Sciatic nerve (tissue), 2 donors: ENCODE measurements at places on chromosomes 16 and 17. TPM values are rescaled to one million over a fixed set of nuclear protein-coding genes. Genes with fewer than 3 reads are reported as not detected.

DNA sequence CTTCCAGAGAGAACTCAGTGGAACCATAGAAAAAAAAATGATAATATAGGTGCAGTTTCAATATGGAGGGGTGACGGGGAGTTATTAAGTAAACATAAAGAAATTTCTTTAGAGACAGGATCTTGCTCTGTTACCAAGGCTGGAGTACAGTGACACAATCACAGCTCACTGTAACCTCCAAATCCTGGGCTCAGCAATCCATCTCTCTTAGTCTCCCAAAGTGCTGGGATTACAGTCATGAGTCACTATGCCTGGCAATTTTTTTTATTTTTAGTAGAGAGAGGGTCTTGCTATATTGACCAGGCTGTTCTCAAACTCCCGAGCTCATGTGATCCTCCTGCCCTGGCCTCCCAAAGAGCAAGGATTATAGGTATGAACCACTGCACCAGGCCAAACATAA, 48.8 kb downstream of the NLRC5 start:
- DNase-seq, result no peak

DNA sequence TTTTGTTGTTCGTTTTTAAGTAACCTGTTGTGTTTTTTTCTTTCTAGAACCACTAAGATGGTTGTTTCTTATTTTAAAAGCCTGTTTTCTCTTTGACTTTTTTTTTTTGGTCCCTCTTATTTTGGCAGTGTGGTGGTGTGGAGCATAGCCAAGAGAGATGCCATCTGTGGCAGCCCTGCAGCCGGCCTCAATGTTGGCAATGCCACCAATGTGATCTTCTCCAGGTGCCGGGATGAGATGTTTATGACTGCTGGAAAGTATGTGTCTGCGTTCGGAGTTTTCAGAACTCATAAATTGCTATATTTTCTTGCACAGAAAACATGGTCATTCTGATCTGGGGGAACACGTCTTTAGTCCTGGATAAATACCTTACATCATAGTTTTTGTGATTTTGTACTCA, 17.6 kb downstream of the CFAP52 start:
- DNase-seq, result no peak

DNA sequence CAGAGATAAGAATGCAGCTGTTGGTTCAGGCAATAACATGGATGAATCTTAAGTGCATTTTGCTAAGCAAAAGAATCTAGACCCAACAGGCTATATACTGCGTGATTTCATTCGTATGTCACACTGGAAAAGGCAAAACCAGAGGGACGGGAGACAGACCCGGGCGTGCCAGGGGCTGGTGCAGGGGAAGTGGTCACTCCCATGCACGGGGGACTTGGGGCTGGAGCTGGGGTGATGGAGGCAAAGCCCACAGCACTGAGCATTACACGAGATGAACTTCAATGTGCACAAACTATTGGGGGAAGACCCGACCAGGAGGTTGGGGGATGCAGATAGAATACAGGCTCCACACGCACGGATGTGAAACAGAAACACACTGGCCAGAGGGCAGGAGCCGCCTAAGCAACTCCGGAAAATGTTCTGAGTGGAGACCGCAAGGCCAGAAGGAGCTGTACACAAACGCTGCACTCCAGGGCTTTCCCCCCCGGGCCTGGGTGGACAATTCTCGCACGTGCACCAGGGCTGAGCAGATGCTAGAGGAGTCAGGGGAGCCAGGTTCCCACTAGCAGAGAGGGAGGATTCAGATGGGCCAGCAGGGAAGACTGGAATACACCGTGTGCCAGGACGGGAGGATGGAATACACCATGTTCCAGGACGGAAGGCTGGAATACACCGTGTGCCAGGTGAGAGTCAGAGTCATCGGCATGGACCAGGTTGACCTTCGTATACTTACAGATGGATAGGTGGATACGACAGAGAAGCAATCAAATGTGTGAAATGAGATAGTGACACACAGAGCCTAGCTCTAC, 11.3 kb downstream of the LMF1 start:
- no peak for DNase-seq

GRCh38 chr17:7019367-7019766, 3.5 kb upstream of the BCL6B start:
- DNase-seq, result no peak

- no peak for DNase-seq
Observed at GRCh38 chr16:83137326-83137781, 510.6 kb downstream of the CDH13 start.

- DNase-seq, result peak; percentile 85
Observed at GRCh38 chr16:49856672-49857330, 889 bp upstream of the ZNF423 start.

Gene GNG13
- not detected for total RNA-seq

Gene PRR35
- not detected for total RNA-seq

Gene MRC2
- 111 TPM for total RNA-seq

Gene KCNG4
- not detected for total RNA-seq
